Esophagus squamous epithelium (tissue), 5 donors: ENCODE measurements at places on chromosomes 1 and 21.

- DNase-seq = no peak
These were observed 156.0 kb downstream of the PGBD5 start for GRCh38 chr1:230270185-230270558.

- DNase-seq = no peak
These were observed at the start of gene SLC27A3 for GRCh38 chr1:153774780-153775457. Gene SLC27A3, plus strand, starts transcription at chr1:153775407. Its CDS starts 91 bp downstream, at chr1:153775498.

DNA sequence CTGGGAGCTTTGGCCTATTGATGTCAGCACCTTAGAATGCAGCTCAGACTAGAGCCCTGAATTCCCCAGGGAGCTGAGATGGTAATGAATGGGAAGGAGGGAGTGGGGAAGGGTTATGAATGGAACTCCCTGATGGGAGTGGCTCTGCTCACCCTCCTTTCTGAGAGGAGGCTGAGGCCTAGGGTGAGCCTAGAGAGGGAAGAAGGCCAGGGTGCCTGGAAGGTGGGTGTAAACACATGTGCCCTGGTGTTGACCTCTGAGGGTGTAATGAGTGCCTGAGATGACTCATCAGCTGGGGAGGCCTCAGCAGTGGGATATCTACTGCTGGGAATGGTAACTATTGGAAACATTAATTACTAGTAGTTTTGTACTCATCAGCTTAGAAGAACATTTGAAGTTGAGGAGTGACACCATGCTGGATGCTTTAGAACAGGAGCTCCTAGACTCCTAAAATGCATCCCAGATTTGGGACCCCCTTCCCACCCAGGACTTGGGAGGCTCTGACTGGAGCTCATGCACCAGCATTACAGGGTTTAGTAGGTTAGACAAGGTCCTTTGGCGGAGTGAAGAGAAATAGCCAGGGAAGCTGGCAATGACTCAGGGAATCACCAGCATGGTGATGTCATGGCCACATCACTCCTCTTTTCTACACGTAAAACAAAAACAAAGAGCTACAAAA, 16.0 kb upstream of the PIGV start:
- no peak for DNase-seq

DNA sequence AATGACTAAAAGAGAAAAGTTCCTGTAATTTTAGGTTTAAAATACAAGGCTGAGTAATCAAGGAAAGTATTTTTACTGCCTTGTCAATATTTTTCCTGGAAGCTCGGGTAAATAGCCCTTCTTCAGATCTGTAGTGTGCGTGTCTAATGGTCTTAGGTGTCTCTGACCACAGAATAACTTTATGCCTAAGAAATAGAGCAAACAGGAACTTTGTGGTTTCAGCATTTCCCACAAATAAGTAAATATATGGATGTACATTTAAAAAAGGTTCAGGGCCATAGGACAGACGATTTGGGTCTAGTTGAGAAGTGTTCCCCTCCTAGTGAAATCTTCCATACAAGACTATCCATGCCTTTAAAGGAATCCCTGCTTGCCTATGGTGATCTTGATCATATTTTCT, 107.0 kb downstream of the ZC3H11B start:
- DNase-seq = no peak

DNA sequence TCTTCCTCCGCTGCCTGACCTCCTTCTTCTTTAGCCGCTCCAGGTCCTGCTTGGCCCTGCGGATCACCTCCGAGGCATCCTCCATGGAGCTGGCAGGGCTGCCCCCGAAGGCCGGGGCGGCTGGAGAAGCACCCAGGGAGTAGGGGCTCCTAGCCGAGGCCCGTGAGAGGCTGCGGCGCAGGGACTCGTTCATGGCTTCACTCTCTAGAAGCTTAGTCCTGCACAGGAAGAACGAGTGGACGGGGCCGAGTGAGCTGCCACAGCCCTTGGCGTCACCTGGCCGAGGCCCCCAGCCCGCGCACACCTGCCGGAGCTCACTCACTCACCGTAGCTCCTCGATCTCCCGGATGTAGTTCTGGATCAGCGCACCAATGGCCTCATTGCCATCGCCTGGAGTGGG, 23.1 kb downstream of the KIF21B start:
- no peak for DNase-seq

GRCh38 chr1:156928043-156928602, 7.7 kb downstream of the LRRC71 start:
- DNase-seq = no peak

GRCh38 chr21:37582590-37582989, 216.0 kb downstream of the DYRK1A start:
- no peak for DNase-seq

- no peak for DNase-seq
These were observed 4.8 kb downstream of the TP73 start for GRCh38 chr1:3657096-3657475.

DNA sequence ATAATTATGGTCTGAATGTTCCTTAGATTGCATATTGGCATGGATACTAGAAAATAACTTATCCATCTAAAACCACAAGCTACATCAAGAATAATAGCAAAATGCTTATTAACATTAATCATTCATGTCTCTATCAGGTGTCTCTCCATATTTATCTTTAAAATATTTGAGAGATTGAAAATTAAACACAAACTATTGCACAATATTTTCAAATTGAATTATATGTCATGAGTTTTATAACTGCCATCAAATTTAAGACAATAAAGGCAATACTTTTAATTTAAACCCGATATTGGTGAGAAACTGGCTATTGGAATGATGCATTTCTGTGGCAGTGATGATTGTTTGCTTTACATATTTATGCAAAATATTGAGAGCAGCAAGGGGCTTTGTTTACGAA, 1506.8 kb upstream of the B3GALT2 start:
- no peak for DNase-seq

- DNase-seq = no peak
These were observed 134.2 kb upstream of the ZNF648 start for GRCh38 chr1:182195733-182196132.
